ENCODE measurements at places on chromosomes 6 and 20.

DNA sequence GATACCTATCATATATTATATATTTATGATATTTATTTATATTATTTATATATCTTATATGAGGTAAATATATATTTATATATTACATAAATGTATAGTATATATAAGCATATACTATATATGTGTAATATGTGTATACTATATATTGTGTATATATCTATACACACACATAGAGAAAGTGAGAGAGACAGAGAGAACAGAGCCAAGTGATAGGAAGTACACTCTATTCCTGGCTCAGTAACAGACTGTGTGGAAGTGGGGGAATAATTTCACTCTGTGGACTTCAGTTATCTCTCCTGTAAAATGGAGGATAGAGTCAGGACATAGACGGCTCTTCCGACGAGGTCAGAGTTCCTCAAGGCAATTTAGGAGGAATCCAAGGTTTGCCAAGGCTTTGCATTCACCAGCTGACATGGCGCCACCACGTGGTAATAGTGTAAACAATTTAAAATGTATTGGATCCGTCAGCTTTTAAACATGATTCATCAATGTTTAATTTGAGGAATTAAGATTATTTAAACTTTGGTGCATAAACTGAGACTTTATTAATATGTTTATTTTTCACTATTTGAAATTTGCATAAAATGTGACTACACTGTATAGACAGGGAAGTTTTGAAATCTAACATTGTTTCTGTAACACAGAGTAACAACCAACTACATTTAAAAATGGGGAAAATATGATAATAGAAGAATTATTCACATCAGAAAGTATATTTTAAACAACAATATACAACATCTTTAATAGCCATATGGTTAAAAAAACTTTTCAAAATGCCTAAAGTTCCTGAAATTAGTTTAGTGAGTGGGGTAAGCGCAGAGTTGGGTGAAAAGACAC, 75.4 kb upstream of the TMEM244 start:
- DNase-seq: peak; percentile 75

DNA sequence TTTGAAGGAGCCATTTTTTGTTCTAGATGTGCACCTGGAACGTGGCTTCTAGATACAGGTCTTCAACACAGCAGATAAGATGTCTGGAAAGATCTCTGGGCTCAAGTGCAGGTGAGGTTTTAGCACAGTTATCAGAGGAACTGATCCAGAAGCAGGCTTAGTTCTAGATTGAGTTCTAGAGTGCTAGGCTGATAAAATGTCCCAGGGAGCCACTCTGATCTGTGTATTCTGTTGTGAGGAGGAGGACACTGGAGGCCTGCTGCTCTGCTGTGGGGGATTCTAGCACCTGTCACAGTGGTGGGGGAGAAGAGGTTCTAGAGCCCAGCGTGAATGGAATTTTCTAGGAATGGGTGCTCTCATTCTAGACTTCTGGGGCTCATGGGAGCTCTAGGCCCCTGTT, 12.0 kb upstream of the CCM2L start:
- no peak for DNase-seq

DNA sequence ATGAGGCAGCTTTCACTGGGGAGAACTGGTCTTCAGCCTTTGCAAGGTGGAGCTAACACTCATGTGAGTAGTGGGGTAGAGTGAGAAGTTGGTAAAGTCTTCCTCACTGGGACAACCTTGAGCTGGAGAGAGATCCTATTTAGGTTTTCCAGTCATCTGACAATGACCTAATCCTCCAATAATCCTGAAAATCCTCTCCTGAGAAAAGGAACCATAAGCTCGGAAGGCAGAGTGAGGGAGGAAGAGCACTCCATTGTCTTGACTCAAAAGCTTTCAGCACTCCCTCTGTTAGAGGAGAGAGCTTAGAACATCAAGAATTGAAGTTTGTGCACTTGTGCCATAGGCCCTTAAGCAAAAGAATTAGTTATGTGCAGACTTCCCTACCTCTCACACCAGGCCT, 77.8 kb downstream of the TRAM2 start:
- DNase-seq: peak; percentile 85

- DNase-seq: no peak
Measured at GRCh38 chr6:11785415-11785773, 6.8 kb upstream of the ADTRP start.

All from EH (cell line).